HTR-8/SVneo (cell line): ENCODE measurements at places on chromosomes 13 and 19.

DNA sequence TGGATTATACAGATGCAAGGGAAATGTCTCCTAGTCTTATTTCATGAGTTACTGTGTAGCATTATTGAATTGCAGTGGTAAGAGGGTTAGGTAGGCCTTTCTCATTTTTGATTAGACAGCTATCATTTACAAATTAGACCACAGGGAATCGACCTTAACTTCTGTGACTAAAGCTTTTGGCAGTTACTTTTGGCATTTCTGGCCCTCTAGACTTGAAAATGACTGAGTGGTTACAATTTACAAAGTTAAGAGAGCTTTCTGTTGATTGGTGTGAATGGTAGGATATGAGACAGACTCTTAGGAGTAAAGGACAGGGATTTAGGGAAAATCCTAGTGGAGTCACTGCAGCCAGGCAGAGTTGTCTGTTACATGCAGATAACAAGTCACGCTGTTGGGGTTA is 86.1 kb downstream of the GGACT start:
- no peak for DNase-seq

DNA sequence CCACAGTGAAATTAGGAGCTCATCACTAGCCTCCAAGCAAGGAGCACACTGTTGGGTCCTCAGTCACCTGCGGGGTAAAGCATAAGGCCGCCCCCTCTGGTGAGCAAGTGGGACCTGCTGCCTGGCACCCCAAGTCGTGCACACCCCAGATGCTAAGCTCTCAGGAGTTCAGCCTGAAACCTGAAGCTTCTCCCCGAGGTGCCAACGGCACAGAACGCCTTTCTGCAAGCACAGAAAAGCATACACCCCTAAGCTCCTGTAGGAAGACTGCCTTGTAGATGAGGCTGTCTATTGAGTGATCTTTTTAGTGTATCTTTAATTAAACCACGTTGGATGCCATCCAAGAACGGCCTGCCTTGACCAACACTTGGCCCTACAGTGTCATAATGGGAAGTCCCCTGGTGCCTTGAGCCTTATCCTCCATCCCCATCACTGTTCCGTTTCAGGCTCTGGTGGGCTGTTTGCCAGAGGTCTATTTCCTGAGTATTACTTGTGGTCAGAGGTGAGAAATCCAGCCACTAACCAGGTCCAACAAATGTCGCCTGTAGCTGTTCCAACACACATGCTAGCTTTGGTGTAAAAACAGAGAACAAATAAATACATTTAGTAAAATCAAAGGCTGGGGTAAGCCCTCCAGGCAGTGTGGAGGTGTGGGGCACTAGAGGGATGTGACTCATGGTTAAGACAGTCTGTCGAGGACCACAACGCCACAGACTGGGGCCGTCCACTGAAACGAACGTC is 44.8 kb downstream of the C13orf42 start:
- peak; percentile 2 for DNase-seq

DNA sequence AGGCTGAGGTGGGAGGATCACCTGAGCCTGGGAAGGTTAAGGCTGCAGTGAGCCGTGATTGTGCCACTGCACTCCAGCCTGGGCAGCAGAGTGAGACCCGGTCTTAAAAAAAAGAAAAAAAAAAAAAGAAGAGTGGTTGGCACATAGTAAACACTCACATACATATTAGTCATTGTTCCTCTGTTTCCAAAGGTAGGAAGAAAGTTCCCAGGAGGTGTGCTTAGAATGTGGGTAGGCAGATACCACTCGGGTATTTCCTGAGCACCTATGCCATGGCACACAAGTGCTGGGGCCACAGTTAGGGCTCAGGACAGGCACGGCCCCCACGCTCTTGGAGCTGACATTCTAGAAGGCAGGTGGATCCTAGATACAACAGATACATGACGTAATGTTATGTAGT is 41.4 kb downstream of the SIPA1L3 start:
- DNase-seq: no peak

GRCh38 chr19:48746738-48747575 is at the start of gene IZUMO1:
IZUMO1 (minus strand) TSS chr19:48746909; CDS start chr19:48745859, 1,050 bp downstream.
- DNase-seq: peak; percentile 93

DNA sequence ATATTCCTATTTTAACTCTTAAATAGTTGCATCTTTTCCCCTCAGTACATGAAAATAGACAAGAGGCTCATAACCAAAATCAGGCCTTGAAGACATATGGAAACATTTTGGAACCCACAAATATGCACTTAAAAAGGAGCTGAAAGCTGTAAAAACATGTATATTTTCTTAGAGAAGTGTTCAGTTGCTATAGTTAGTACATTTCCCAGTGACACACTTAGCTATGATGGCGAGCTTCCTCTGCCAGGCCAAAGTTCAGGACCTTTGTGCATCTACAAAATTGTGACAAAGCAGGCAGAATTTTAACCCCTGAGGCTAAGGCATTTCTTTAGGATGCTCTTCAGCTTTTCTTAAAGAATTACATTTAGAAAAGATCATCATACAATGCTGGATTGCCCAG is 54.5 kb downstream of the RCBTB2 start:
- DNase-seq: no peak

- DNase-seq: no peak
Measured at GRCh38 chr19:52734331-52734892, 432 bp downstream of the ZNF611 start.

DNA sequence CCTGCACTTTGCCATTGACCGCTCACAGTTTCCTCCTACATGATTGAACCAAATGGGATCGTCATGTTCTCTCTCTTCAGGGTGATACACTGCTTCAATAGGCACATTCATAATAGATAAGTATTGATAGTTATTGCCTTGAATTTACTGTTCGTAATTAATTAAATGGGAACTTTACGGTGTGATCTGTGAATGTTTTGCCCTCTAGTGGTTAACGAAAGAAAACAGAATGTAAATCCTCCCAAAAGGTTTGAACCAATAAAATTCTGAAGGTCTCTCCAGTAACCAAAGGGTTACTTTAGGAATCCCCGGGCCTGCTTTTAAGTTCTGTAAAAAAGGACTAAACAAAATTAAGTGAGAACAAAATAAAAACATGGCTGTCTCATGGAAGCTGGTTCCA is 389.3 kb downstream of the DACH1 start:
- DNase-seq: no peak

GRCh38 chr13:101709952-101710351 is 257.5 kb downstream of the ITGBL1 start:
- no peak for DNase-seq

DNA sequence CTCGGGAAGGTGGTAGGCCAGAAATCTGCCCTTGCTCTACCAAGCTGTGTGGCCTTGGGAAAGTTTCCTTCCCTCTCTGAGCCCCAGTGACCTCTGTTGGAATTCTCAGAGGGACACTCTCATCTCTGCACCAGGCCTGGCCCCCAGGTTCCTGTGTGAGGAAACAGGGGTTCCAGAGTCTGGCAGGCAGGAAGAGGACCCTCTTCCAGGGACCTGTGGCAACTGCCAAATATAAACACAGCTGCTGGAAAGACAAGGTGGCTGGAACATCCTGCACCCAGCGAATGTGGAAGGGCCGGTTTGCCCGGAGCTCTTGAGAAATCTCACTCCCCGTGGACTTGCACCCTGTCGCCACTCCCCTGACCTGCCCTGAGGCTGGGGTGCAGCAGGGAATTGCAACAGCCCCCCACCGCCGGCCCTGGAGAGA is 52.8 kb downstream of the GADD45B start:
- DNase-seq: no peak
